Osteoblast (primary cell): ENCODE measurements at places on chromosomes 5 and 9. TPM values are rescaled to one million over a fixed set of nuclear protein-coding genes. Genes with fewer than 3 reads are reported as not detected.
A peak's percentile ranks its signal among the peaks of the same experiment; 100 is the strongest.

DNA sequence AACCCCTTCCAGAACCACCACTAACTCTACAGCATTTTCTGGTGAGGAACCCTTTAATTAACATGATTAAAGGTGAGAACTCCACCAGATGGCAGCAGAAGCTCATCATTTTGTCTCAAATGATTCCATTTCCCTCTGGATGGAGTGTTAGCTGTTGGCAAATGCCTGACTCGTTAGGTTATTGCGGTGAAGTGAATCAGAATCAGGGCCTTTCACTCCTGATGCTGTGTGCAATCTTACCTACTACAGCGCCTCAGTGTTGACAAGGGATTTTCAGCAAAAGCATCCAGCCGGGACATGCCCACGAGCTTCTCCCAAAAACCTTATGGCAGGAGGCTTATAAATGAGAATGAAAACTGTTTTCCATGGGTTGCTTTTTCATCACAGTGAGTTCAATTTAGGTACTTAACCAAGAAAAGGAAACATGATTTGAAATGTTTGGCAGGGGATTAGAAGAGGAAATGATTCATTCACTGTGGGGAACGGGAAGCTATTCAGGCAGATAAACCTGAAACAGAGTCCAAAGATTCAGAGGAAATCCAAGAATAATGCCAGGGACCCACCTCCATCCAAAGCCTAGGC lies 48.0 kb upstream of the CAST start:
- peak; percentile 89 for DNase-seq

DNA sequence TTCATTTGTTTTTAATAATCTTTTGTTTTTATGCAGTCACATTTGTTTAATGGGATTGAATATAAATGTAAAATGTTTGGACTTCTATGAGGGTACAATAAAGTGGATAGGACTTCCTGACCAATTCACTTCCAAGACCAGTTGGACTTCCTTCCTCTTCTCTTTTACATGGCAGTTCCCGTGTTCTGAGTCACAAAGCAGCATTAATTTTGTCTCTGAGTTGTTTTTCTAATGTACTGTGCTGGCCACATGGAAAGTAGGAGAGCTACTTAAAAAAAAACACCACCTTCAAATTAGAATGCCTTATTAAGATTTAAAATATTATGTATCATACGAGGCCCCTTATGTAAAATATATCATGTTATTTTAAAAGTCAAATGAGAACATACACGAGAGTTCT lies 87.3 kb downstream of the CCDC171 start:
- DNase-seq = no peak

DNA sequence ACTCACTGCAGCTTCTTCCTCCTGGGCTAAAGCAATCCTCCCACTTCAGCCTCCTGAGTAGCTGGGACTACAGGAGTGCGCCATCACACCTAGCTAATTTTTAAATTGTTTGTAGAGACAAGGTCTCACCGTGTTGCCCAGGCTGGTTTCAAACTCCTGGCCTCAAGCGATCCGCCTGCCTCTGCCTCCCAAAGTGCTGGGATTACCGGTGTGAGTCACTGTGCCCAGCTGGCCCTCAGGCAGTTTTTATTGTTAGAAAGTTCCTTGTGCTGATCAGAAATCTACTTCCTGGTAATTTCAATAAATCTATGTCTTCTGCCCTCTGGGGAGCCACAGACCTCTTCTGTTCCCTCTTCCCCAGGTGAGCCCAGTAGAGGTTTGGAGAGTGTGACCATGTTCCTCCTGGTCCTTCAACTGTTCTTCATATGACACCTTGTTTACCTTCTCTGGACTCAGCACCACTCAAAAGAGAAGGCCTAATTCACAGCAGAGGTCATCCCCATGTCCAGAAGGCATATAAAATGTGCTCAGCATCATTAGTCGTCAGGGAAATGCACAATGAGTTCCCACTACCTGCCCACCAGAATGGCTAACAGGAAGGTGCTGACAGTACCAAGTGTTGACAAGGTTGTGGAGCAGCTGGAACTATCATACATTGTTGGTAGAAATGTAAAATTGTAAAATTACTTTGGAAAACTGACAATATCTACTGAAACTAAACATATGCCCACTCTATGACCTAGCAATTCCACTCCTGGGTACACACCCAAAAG lies 10.4 kb downstream of the TMOD1 start:
- DNase-seq = no peak

DNA sequence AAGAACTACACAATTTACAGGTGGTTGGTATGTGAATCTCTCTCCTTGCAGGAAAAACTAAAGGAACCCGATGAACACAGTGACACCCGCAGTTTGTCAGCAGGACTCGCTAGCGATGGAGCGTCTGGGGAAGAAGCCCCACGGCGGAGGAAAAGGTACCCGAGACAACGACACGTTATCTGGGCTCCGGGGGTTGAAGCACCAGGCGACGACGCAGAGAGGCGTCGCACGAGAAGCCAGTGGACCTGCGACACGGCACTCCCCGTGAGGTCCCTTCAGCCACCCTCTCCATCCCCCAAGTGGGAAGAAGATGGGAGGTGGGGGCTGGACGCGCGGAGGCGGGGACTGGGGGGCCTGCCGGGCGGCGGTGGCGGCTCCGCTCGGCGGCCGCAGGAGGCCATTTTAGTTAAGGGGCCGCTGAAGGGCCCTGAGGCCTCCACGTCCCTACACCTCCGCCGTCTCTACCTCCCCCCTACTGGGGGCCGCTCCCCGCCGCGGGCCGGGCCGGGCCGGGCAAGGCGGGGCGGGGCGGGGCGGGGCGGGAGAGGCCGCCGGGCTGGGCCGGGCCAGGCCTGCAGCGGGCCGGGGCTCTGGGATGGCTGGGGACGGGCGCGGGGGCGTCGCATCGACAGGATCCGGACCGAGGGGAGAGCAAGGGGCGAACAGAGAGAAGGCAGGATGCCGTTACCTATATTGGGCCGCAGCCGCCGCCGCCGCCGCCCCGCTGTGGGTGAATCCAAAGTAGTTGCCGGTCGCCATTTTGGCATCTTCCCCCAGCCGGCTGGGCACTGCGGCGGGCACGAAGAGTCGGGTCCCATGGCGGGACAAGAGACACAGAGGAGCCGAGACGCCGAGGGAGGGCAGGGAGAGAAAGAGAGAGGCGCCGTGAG lies 754 bp downstream of the ZFR start:
- peak; percentile 89 for DNase-seq

GRCh38 chr9:96566498-96567202 lies 53.0 kb downstream of the CDC14B start:
- DNase-seq = peak; percentile 90

DNA sequence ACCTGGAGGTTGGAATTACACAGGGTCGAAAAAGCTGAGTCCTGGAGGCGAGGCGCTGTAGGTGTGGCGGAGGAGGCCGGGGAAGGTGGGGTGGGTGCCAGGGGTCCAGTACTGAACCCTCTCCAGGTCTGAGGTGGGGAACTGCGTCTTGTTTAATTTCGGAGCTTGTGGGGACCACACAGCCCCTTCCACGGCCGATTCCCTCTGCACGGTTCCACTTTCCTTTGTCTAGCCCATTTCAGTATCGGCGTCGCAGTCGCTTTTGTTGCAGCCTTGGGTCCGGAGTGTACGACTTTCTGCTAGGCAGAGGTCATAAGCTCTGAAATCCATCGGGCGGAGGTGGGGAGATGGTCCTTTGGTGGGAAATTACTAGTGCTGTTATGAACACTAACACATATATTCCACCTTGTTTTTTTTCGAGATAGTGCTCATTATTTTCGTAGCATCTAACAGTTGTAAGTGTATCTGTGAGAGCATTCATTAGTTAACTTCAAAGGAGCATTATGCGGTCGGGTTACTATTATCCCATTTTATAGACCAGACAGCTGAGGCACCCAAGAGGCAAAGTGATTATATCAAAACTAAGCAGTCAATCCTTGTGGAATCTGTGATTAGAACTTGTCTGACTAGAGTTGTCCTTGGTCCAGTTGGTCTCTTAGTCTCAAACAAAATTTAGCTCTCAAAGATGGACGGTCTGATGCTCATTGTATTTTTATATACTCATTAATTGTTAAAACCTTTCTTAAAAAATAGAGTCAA lies 737 bp downstream of the RNF180 start:
- peak; percentile 70 for DNase-seq

DNA sequence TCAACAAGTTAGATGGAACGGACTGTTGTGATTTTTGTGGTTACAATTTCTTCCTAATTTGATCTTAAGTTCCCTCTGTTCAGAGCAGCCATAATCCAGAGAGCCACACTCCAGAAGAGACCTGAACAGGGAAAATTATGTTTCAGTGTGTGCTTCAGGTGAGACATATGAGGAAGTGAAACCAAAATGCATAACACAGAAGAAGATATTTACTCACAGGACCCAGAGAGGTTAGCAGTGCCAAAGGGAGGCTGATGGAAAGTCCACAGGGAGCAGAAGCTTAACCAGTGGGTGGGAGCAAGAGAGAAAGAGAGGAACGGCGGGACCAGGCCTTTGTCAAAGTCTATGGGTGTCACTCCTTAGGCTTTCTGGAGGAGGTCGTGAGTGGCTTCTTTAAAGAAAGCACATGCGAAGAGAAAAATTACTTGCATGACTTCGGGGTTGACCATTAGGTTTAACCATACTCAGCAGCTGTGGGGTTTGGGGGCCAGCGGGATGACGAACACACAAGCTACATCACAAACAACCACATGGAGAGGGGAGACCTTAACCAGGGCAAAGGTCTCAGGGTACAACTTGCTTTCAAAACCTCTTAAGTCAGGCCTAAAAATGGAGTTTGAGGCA lies 141.4 kb downstream of the MED10 start:
- DNase-seq = no peak

DNA sequence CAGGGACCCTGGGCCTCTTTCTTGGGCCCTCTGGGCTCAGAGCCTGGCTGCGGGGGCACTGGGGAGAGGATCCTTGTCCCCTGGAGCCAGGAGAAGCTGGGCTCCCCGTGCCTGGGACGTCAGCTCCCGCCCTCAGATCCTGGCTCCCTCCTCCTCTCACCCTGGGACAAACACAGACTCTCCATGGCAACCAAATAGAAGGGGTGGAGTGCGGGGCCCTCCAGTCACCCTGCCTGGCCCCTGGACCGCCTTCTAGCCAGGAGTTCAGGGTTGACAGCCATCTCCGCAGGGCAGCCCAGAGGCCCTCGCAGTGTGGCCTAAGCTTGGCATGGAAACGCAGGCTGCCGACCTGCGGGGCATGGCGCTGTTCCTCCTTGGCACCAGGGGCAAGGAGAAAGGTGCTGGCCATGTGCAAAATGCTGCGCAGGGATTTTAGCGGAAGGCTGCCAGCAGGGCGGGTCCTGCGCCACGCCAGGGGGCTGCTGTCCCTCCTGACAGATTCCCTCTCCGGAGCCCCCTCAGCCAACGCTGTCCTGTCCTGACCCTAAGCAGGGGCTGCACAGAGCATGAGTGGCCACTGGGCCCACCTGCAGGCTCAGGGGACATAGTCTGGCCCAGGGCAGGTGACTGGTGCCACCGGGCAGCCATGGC lies 1.0 kb downstream of the ZDHHC11 start:
- DNase-seq = peak; percentile 69

DNA sequence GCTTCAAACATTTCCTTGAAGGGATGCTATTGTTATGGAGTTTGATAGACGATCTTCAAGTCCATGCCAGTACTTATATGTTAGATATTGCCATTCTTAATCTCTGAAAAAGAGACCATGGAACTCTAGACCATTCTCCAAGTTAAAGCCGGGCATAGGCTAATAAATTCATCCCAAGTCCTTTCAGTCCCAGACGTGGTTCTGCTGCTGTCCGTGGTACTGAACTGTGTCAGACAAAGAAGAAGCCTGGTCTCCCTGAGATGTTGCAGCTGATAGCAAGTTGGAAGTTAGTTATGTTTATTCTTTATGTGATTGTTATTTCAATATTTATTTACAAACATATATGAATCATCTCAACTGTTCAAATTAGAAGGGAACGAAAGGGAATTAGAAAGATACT lies 158.7 kb downstream of the NMUR2 start:
- DNase-seq = no peak

GRCh38 chr9:133654736-133655657 lies 18.8 kb downstream of the DBH start:
- DNase-seq = no peak

GRCh38 chr9:125997196-125997823 lies 250.1 kb downstream of the PBX3 start:
- peak; percentile 53 for DNase-seq

DNA sequence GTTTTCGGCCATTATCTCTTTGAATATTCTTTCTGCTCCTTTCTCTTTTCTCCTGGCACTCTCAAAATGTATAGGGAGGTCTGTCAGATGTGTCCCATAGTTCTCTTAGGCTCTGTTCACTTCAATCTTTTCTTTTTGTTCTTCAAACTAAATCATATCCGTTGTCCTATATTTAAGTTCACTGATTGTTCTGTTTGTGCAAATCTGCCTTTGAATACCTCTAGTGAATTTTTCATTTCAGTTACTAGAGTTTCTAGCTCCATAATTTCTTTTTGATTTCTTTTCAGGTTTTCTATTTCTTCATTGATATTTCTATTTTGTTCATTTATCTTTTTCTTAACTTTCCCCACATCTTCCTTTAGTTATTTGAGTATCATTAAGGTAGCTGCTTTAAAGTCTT lies 65.4 kb downstream of the CERT1 start:
- DNase-seq = no peak

- DNase-seq = peak; percentile 88
These were observed 48.7 kb upstream of the C5orf58 start for GRCh38 chr5:170183816-170184687.

DNA sequence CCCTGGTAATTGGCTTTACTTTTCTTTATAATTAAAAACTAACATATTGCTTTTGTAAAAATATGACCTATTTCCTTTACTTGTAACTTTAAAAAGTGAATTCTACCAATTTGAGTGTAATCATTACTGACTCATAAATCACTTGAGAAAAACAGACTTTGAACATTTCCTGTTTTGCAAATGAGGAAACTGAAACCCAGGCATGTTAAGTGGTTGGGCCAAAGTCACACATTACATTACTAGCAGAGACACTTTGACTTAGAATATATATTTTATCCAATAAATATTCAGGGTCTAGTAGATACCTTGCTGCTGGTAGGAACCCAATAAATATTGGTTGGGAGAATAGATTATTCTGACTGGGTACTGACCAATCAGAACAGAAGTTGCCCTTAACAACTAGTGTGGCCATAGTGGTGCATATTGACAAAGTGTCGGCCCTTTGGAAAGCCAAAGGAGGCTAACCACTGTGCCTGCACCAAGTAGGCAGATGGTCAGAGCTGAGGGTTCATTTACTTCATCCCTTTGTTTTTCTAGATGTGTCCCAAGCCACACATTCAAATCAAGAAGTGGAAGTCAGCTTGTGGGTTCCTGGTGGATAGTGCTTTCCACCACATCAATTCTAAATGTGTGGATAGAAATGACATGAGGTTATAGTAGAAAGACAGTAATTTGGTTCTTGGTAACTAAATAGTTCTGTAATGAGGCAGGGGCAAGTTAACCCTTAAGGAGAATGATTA lies 365.1 kb upstream of the RIOK2 start:
- DNase-seq = peak; percentile 22

- DNase-seq = peak; percentile 80
These were observed 36.6 kb upstream of the VCAN start for GRCh38 chr5:83434946-83435345.

- no peak for DNase-seq
These were observed 13.4 kb upstream of the CCDC112 start for GRCh38 chr5:115309751-115310370.

The ANKRA2 gene
- total RNA-seq = 25.3 and 36.2 TPM in 2 replicates

The OR13C3 gene
- total RNA-seq = not detected in 2 replicates

The SPINK13 gene
- not detected in 2 replicates for total RNA-seq

The SHC3 gene
- total RNA-seq = under 0.01 and 0.36 TPM in 2 replicates
